NCI-H1436 (cell line): ENCODE measurements at places on chromosomes 7 and 10.

DNA sequence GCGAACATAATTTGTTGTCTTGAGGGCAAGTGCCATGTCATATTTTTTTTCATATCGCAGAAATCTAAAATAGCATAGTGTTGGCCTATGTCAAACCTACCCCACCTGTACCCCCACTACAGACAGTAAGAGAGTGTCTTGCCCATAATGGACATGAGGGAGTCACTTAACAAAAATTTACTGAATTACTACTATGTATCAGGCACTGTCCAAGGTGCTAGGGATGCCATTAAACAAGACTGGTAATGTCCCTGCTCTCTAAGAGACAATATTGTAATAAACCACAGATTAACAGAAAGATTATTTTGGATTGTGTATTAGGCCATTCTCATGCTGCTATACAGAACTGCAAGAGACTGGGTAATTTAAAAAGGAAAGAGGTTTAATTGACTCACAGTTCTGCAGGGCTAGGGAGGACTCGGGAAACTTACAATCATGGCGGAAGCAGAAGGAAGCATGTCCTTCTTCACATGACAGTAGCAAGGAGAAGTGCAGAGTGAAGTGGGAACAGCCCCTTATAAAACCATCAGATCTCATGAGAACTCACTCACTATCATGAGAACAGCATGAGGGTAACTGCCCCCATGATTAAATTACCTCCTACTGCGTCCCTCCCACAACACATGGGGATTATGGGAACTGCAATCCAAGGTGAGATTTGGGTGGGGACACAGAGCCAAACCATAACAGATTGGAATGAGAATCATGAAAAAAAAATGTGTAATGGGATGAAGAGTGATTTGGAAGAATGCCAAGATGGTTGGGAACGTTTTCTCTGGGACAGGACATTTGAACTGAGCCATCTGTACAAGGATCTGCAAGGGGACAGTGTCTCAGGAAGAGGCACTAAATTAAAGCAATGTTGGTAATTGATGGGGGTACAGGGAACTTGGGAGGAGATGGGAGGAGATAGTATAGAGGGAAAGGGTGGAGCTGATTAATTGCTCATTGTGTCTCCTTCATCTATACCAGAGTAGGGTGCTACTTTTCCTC, 108.5 kb downstream of the FAM107B start:
- no peak for DNase-seq

DNA sequence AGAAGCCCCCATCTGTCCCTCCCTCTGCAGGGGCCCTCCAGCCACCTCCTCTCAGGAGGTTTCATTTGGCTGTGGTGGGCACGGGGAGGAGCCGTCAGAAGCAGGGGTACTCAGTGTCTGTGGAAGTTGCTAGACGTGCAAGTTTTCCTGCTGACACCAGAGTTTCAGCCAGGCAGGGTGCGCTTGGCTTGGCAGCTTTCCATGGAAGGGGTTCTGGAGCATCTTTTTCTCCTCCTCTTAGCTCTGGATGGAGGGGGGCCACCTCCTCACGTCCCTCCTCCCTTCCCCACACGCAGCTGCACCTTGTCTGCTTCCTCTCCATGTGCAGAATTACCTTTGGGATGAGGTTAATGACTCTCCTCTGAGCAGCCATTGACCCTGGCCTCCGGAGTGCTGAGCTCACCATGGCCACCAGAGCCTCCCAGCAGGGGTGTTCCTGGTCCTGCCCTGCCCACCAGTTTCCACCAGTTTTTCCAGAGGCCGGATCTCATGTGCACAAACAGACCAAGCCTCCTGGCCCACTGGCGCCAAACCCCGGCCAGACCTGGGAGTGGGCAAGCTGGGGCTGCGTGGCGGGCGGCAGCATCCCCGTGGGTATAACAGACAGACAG, 579.8 kb upstream of the FOXK1 start:
- DNase-seq: no peak

GRCh38 chr7:20402747-20403230, 72.1 kb downstream of the ITGB8 start:
- DNase-seq: no peak

GRCh38 chr7:68873616-68874015, 724.7 kb upstream of the AUTS2 start:
- no peak for DNase-seq

GRCh38 chr10:22340329-22341189, 4.7 kb upstream of the SPAG6 start:
- peak; percentile 78 for DNase-seq

- no peak for DNase-seq
Observed at GRCh38 chr10:7123774-7124173, 287.1 kb downstream of the SFMBT2 start.

DNA sequence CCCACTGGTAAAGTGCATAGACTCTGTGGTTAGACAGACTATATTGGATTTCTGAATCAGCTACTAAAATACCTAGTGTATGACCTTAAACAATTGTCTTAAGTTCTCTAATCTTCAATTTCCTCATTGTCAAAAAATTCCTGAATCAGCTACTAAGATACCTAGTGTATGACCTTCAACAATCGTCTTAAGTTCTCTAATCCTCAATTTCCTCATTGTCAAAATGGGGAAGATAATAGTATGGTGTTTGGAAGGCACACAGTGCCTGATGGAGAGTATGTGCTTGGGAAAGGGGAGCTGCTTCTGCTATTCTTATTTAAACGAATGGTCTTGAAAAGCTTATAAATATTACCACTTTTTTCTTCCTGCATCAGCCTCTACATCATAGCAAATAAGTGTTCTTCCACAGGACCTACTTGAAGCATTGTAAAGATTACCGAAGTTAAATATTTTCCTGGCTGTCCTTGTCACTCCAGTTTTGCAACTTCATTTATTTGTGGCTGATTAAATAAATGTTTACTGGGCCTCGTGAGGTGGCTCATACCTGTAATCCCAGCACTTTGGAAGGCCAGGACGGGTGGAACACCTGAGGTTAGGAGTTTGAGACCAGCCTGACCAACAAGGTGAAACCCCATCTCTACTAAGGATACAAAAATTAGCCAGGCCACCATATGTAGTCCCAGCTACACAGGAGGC, 64.4 kb upstream of the ITGA8 start:
- DNase-seq: no peak

DNA sequence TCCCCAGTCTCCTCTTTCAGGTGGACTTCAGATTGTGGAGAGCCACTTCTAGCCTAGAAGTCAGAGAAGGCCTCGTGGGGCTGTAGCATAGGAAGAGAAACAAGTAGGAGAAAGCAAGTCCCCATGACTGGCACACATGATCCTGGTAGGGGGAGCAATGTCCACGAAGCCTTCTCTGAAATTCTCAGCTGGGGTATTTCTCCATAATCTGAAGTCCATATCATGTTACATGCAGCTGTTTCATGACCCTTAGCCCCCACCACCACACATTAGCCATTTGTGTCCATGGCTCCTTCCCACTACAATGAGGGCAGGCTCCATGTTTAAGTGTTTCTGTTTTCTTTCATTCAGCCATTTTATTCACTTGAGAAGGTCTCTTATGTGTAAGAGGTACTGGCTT, 43.2 kb downstream of the LAMB4 start:
- DNase-seq: no peak

DNA sequence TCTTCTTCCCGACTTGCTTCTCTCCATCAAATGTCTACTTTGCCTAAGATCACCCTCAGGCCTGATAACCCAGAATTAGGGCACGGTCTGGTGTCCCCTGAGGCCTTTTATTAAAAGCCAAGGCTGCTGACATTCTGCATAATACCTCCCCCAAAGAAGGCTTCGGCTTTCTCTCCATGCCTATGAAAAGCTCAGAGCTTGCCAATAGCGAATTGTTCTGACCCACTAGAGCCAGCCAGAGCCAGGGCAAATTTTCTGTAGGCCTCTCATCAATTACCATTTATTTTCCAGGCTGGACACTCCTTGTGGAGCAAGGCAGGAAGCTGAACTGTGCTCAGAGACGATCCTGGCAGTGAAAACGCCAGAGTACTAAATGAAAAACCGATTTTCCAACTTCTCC, 64.3 kb upstream of the ADRB1 start:
- DNase-seq: no peak
